RWPE2 (cell line): ENCODE measurements at places on chromosomes 6 and 20.

DNA sequence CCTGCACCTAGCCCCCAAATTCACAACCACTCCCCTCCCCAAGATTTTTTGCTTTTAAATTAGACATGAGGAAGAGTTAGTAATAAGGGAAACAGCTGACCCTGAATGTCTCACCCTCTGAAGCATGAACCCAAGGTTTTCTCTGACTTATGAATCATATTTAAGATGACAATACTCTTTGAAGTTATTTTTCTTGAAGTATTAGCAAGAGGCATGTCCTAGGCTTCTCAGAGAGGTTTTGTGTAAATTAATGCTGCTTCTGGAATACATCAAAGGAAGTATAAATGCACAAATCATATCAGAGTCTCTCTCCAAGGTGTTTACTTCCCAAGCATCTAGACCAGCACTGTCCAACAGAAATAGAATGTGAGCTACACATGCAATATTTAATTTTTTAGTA is 408.1 kb upstream of the MARCKS start:
- DNase-seq: no peak

DNA sequence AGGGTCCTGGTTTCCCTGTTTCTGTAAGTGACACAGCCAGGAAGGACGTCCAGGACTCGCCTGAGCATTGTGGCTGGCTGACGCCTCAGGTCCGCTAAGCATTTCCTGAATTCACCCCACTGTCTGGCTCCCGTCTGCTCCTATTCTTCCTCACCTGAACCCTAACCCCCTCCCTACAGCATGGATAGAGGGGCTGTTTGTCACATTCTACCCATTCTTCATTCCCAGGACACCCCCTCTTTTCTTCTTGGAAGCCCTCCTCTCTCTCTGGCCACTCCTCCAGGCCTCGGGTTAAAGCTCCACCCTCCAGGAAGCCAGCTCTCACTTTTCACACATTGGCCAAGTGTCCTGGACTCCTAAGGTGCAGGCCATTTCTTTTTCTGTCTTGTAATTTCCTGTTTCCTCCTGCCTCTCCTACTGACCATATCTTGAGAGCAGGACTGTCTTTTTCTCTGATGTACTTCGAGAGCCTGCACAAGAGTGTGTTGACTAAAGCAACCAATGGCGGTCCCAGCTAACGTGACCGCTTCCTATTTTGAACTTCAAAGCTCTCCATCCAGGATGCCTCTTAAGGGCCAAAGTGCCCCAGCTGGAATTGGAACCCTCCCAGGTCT is 24.2 kb upstream of the MYMX start:
- no peak for DNase-seq

- no peak for DNase-seq
Measured at GRCh38 chr6:128029826-128030225, 129.0 kb upstream of the THEMIS start.

DNA sequence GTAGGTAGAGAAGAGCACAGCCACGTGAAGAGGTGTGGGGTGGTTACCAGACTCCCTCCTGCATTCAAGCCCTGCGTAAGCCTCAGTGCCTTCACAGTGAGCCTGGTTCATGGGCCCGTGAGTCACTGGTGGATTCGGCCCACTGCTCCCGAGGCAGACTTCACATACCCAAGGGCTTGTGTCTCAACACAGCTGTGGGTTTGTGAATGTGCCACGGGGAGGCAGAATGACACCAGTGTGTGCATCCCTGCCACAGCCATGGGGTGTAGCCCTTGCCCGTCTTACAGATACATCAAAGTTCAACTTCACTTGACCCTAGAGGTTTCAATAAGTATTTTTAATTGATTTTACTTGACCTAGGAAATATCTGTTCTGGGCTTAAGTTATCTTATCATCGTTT is 108.5 kb downstream of the MAP3K4 start:
- no peak for DNase-seq

DNA sequence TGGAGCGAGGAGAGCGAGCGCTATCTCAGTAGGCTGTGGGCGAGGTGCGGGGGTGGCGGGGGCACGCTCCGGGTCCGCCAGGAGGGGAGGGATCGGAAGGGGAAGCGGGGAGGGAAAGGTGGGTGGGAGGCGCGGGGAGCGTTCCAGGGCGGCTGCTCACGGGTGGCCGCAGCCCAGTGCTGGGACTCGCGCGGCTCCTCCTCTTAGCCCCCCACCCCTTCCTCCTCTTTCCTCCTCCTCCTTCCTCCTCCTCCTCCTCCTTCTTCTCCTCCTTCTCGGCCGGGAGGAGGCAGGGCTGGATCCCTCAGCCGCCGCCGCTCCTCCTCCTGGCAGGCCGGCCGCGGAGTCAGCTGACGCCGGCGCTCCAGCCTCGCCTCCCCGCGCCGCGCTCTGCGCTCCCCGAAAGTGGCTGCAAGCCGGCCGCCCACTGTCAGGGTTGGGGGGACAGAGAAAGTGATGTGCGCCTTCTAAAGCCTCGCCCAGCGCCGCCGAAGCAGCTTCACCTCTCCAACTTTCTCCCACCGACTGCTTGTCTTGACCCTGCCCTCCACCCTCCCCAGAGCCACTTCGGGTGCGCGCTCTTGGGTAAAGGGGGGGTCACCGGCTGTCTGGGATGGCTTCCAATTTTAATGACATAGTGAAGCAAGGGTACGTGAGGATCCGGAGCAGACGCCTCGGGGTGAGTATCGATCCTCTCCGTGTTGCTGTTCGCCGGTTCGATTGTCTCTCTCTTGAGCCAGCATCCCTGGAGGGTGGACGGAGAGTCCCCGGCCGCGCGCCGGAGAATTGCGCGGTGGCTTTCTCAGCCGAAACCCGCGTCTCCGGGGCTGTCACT is at the start of gene DOK5:
TSS of gene DOK5 (plus strand) at position 260 of the 835 bp plus-strand sequence. CDS start at position 614, 354 bp downstream.
- DNase-seq: no peak

GRCh38 chr20:47631078-47631477 is 129.4 kb downstream of the NCOA3 start:
- no peak for DNase-seq

DNA sequence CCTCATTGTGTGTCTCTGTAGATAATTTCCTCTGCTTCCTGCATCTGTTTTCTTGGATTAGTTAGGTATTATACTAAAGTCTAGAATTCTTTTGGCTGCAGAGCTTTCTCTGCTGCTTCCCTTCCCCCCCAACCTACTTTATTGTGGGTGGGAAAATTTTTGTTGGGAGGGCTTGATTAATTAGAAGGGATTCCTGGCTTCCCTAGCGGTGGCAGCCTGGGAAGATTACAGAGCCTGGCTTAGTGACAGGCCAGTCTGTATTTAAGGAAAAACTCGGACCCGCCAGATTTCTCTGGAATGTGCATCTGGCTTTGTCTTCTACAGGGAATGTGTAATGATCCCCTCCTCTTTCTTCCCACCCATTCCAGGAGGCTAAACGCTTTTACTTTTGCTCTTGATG is 31.2 kb downstream of the SLX4IP start:
- no peak for DNase-seq

GRCh38 chr20:63054103-63054474 is 47.3 kb upstream of the BHLHE23 start:
- peak; percentile 76 for DNase-seq

- no peak for DNase-seq
Measured at GRCh38 chr6:37635319-37635718, 62.4 kb downstream of the MDGA1 start.

DNA sequence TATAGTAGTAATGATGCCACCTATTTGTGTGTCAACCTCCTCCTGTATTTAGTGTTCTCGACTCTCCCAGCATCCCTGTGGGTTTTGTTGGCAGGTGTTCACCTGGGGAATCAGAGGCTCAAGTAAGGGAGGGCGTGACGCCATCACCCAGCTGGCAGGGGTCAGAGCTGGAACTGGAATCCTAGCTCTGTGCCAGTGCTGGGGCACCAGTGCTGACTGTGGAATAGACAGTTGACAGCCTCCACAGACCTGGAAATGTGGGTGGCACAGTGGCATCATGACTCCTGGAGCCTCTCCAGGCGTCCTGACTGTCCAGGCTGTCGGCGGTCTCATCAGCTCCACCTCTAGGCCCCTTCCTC is 102.8 kb downstream of the SYCP2 start:
- DNase-seq: no peak

GRCh38 chr20:62433658-62434497 is 6.5 kb upstream of the RBBP8NL start:
- no peak for DNase-seq

DNA sequence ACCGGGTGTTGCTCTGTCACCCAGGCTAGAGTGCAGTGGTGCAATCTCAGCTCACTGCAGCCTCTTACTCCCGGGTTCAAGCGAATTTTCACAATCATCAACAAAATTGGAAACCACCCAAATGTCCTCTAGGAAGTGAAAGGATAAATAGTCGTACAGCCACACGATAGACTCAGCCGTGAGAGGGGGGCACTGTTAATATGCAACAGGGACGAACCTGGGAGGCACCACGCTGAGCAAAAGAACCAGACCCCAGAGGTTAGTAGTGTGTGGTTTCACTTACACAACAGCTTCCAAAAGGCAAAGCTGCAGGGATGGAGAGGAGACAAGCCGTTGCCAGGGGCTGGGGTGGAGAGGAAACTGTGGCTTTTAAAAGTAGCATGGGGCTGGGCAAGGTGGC is 30.1 kb upstream of the NTSR1 start:
- DNase-seq: no peak

DNA sequence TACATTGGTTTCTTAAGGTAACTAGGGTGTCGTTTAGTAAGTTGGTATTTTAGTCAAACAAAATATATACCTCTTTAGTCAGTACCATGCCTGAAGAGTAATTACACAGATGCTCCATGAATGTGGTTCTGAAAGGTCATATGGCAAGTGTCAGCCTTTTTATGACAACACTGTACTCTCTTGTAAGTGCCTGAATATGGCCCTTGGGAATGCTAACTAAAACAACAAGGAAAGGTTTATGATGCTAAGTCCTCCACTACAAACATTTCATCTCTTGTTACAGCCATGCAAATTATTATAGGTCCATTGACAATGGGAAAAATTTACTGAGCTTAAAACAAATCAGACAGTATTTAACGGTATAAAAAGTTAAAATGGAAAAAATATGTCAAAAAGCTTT is 39.0 kb upstream of the SUPT3H start:
- DNase-seq: no peak

DNA sequence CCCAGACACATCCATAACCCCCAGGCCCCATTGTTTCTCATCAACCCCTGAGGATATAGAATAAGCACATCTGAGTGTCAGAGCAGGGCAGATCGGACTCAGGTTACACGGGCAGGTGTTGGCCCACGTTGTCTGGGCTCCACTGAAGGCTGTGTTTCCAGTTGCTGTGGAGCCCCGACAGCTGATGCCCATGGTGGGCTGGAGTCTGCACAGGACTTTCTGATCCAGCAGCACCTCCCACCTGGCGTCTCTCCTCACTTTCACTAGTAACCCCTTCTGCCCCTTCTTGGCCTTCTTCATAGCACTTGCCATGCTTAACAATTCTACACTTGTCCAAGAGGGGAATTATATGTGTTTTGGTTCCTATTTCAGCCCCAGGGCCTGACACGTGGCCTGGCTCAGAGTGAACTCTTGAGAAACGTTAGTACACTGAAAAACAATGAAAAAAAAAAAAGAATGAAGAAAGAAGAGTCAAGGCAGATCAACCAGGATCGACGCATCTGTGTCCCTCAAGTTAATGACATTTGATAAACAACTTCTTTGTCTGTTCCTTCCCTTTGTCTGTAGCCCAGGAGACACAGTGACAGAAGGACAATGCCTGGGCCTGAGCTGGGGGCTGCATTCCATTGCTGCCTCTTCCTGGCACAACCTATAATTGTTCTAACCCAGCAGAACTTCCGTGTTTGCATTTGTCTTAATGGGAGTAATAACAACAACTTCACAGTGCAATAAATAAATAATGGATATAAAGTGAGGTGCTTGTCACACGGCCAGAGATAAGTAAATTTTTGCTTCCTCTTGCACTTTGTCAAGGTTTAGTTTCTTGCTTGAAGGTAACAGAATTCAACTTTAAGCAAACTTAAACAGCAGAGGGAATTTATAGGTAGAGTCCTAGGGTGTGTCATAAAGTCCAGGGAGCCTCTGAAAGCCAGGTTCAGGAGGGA is 224.2 kb upstream of the SSTR4 start:
- no peak for DNase-seq

- DNase-seq: no peak
Measured at GRCh38 chr6:142952614-142953013, 7.6 kb upstream of the HIVEP2 start.

DNA sequence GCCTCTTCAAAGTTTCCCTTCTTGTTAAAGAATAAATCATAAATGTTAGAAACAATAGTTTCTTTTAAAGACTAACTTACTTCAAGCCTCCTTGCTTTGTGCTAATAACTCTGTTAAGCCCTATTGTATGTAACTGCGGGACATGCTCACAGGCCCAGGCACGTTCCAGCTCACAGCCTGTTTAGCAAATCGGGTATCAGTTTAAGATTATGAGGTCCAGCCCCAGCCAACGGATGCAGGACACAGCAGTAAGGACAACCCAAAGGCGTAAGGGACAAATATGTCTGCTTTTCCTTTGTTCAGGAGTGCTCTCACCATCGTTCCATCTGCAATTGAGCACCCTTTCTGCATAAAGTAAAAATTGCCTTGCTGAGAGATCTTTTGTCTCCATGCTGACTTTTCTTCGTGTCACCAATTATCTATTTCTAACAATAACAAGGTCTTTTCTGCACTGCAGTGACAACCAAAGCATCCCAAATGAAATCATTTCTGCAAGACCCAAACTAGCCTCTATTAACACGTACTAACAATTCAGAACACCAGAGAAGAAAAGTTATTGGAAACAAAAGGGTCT is 1.4 kb downstream of the C6orf52 start:
- DNase-seq: no peak

GRCh38 chr6:148235446-148235845 is 107.2 kb upstream of the SASH1 start:
- DNase-seq: no peak

- no peak for DNase-seq
Measured at GRCh38 chr6:132401618-132402285, 477 bp upstream of the MOXD1 start.

- DNase-seq: no peak
Measured at GRCh38 chr20:50272724-50273446, 82.3 kb downstream of the CEBPB start.

- DNase-seq: no peak
Measured at GRCh38 chr6:152204591-152204990, 397.1 kb downstream of the ESR1 start.

- no peak for DNase-seq
Measured at GRCh38 chr6:24140591-24140990, 14.6 kb downstream of the NRSN1 start.

GRCh38 chr6:19128701-19129100 is 708.5 kb upstream of the ID4 start:
- no peak for DNase-seq

DNA sequence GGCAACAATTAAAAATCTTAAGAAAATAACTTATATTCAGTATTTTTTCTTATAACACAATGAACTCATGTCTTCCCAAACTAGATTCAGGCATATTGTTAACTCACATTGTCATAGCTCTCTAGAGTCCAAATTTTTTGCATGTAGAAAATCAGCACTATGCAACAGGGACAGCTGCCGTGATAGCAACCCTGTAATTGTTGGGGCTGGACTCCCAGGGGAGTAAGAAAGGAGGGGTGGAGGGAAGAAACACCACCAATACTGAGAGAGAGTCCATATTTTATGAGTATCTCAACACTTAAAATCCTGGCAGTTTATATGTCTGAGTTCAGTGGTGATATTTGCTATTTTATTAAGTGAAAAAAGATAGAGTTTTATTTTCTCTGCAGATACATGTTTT is 89.6 kb upstream of the HS3ST5 start:
- no peak for DNase-seq
